ENCODE measurements at places on chromosomes 3 and 15. TPM values are rescaled to one million over a fixed set of nuclear protein-coding genes. Genes with fewer than 3 reads are reported as not detected.
A peak's percentile ranks its signal among the peaks of the same experiment; 100 is the strongest.

Gene CAPN3
- total RNA-seq: 7.5 TPM

Gene C3orf62
- 9.4 TPM for total RNA-seq

DNA sequence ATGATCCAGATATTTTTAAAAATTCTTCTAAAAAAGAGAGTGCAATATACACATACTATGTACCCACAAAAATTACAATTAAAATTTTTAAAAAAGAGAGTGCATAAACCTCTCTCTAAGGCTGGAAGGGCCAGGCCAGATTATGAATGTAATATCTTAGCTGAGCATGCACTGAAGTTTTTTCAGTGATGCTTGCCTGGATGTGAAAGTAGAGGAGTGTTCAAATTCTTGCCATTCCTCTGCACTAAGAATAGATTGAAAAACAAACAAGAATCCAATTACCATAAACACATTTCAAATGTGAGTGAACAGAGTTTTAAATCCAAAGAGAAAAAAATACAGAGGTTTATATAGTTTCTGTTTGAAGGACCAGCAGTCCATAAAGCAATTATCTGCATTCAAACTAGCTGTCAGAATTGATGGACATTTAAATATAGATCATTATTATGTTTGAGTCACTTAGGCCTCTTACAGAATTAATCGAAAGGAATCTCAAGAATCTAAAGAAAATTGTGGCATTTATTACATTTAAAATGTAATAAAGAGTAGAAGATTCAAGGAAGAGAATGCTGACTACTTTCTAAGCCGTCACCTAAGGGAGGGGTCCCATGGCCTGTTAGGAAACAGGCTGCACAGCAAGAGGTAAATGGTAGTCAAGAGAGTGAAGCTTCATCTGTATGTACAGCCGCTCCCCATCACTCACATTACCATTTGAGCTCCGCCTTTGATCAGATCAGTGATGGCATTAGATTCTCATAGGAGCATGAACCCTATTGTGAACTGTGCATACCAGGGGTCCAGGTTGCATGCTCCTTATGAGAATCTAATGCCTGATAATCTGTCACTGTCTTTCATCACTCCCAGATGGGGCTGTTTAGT, 159.3 kb upstream of the MDFIC2 start:
- DNase-seq: no peak

GRCh38 chr15:54660356-54660755, 536.4 kb downstream of the RSL24D1 start:
- peak; percentile 14 for DNase-seq

DNA sequence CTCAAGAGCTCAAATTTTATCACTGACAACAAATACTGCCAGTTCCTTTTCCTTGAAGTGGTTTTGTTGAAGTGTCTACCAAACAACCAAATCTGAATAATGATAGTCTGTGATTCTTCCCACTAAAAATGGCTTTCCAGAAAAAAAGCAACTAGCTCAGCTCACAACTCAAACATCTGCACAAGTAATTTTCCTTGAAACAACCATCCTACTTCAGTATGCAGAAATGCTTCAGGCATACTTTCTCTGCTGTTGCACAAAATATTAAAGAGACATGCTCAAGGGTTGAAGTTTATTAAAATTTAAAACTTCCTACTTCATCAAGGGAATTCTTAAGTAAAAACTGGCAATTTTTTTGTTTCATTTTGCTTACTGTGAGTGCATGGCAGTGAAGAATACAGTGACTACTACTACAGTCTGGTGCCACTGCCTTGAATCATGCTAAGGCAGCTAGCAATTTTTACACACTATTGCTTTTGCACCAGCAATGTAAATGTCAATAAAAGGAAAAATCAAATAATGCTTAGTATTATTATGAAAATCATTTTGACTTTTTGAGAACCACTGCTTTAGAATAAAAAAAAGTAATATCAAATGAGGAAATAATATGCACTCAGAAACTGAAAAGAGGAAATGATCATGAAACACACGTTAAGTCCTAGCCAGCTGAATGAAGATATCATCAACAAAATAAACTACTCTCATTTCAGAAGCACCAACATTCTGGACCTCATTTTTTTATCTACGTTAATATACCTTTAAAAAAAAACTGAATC, 33.6 kb downstream of the VPS13C start:
- no peak for DNase-seq

- DNase-seq: no peak
Observed at GRCh38 chr15:92579931-92580470, 75.6 kb downstream of the FAM174B start.

DNA sequence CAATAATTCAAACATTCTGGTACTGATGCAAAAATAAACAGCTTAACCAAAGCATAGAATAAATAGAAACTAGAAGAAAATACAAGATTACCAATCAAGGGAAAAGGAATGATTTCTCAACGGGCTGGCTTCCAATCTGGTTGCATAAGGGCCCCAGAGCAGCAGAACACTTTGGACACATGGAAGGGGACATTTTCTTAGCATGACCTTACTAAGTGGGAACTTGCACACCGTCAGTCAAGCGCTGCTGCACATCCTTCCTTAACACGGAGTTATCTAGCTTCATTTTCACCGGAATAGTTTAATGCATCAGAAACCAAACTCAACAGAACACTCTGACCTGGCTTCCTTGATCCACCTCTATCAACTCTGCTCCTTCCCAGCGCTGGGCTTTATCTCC, 388.5 kb downstream of the VPS13C start:
- no peak for DNase-seq

Measured in MCF 10A (cell line).